SW 1271 (cell line): ENCODE measurements at places on chromosomes 3 and 15.

DNA sequence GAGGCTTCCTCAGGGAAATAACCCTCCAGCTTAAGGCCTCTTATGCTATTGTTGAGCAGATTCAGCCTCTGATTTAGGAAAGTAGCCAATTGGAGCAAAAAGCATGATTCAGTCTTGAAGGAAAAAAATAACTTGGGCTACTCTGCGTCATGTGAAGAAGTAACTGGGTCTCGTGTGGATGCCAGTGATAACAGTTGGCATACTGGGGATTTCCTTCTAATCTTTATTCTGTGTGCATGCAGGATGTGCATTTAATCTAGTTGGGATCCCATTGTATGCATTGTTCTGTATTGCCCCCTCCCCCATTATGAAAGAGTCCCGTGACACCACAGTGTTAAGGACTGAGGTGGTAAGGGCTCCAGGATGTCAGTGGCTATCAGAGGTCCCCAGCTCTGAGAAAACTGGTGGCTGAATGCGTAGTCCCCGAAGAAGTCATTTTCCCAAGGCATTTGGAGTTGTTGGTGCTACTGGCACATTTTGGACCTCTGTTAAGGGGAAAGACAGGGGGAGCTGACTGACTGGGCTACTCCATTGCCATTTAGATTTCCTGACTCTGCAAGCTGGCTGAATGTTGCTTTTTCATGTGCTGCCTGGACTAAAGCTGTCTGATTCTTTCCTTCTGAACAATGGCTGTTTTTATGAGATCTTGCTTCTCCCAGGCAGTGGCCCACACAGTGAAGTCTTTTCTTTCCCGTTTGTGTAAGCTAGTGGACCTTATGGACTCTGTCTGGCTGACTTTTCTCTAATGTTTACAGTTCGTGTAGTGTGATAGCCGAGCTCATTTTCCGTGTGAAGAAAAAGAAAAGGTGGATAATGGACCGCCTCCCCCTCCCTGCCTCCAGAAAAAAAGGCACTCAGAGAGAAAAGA is 38.4 kb upstream of the TRAK1 start:
- no peak for DNase-seq

DNA sequence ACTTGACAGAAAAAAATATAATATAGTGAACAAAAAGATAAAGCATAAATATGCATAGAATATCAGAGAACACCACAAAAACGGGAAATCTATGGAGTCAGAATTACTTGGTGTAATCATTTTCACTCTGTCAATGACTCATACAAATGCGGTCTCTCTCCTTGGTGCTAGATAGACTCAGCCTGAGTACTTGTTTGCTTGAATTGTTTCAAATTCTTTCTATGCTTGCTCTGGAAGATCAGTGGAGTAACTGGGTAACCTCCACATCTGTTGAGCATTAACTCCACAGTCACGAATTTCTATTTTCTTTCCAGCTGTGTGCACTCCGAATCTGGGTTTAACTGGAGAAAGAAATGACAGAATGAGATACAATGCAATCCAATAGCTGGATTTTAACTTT is 760.4 kb downstream of the ZPLD1 start:
- DNase-seq = no peak

GRCh38 chr15:39629371-39629770 is 48.5 kb downstream of the THBS1 start:
- peak; percentile 29 for DNase-seq

- no peak for DNase-seq
These were observed 236.8 kb downstream of the MEIS2 start for GRCh38 chr15:36863570-36863969.

DNA sequence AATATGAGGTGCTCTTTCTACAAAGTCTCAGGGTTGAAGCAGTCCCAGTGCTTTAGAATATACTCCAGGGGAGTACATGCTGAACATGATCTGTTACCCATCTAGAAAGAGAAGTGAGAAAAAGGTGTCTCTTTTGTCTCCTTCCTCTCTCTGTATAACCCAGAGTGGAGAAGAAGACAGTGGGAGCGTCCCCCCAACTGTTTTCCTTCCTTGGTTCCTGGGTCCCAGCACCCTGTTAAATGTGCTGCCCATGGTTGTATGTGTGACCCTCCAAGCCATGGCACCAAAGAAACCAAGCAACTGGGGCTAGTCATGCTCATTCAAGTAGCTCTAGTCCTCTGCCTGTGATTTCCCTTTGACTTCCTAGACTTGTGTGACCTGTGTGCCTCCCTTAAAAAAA is 683.7 kb downstream of the TBL1XR1 start:
- DNase-seq = no peak

DNA sequence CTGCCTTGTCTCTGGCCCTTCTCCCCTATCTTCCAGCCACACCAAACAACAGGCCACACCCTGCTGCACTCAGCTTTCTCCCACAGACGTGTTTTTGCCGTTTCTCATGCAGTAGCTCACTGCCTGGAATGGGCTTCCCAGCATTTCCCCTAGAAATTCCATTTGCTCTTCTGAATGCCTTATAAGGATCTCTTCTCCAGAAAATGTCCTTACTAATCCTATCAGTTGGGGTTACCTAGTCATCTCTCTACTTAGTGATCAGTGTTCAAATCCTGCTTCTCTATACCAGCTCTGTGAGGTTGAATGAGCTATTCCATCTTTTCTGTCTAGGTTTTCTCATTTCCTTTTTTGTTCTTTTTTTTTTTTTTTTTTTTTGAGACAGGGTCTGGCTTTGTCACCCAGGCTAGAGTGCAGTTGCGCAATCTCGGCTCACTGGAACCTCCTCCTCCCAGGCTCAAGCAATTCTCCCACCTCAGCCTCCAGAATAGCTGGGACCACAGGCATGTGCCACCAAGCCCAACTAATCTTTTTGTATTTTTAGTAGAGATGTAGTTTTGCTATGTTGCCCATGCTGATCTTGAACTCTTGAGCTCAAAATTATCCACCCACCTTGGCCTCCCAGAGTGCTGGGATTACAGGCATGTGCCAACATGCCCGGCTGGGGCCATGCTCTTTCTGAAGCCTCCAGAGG is 98.2 kb upstream of the CHD2 start:
- peak; percentile 86 for DNase-seq

DNA sequence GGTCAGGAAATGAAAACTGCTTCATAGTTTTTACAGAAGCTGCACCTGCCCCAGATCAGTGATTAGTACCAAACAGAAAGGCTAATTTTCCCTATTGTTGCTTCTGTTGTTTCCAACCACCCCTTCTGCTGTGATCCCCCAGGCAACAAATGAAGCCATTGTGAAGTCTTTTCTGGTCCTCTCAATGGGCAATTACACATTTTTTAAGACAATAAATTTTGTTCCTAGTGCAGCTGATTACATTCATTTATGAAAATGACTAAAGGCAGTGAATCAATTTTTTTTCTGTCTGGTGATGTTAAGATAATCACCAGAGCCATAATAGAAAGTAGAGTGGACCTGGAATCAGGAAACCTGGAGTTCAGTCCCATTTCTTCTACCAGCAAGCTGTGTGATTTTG is 32.7 kb downstream of the GLDN start:
- no peak for DNase-seq

DNA sequence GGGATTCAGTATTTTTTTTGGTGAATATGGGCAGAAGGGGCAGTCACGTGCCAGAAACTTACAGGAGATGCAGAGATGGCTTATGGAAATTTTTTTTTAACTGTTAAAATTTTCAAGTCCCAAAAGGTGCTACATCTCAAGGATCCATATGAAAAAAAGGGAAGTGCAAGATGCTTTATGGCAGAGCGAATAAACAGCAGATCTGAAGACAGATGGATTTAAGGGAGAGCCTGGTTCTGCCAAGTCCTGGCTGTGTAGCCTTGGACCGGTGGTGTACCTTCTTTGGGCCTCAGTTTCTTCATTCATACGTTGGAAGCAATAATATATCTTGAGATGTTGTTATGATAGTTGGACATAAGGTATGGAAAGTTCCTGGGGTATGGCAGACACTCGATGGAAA is 91.5 kb upstream of the ARRDC4 start:
- no peak for DNase-seq

GRCh38 chr3:120092474-120092873 is 1.8 kb downstream of the GSK3B start:
- DNase-seq = no peak

- DNase-seq = no peak
These were observed 212.5 kb upstream of the GADL1 start for GRCh38 chr3:31106912-31107311.
